Renal pelvis (tissue), 12 donors: ENCODE measurements at places on chromosomes 7 and 10. TPM values are rescaled to one million over a fixed set of nuclear protein-coding genes. Genes with fewer than 3 reads are reported as not detected.

- no peak for DNase-seq
Observed at GRCh38 chr7:80843018-80843677, 75.7 kb downstream of the SEMA3C start.

DNA sequence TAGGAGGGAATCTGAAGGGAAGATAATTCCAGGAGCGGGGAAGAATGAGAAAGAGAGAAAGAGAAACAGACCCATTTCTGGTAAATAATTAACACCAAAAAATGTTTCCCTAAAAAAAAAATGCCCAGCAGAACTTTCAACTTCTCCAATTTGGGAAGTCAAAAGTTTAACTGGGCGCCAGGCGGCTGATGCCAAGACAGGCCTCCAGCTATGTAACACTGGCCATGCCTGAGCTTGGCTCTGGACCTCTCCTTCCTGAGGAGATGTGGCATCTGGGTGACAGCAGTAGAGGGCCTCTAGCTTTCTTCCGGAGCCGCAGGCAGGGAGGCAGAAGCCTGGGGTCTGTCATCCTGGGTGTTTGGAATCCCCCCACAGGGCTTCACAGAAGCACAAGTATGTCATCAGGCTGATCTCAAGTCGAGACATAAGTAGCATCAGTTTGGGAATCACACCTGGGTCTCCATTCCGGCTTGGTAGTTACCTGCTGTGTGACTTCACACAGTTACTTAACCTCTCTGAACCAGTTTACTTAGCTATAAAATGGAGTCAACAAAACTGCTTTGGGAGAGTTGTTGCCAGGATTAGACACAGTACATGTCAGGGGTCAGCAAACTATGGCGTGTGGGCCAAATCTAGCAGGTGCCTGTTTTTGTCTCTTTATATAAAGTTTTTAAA lies 50.5 kb upstream of the TCF7L2 start:
- no peak for DNase-seq

DNA sequence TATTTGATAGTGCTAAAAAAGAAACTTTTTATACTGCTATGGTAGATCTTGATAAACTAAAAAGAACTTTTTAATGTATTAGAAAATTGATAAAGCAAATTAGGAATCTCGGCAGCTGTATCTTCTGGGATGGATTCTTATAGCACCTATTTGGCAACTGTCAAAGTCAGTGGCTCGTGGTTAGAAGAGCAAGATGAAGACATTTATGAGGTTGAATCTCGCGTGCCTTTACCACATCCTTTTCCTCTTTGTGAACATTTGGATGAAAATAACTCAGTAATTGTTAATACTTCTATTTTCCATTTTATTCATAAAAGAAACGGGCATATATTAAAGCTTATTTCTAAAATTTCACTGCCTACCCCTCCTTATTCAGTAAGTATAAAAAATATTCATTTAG lies 76.2 kb downstream of the CYP51A1 start:
- no peak for DNase-seq

ZNRF2 gene
- polyA plus RNA-seq, result 15.9 TPM

PPP1R3C gene
- polyA plus RNA-seq, result 36.3 TPM

GNGT1 gene
- polyA plus RNA-seq, result not detected

AP5Z1 gene
- 31.6 TPM for polyA plus RNA-seq

DNA sequence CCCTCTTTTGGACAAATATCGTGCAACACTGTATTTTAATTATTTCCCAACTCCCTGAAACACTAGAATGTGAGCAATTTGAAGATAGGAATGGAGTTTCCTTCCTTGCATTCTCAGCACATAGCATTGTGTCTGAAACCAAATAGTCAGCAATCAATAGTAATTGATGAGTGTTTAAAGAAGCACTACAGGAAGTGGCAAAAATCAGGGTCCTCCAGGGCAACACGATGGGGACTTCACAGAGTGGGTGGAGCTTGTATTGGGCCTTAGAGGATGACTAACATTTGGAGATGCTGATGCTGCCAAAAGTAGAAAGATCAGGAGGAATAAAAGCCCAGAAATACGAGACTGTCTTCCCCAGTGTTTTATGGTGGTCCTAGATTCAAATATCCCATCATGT lies 94.9 kb downstream of the NPSR1 start:
- no peak for DNase-seq

OLAH gene
- polyA plus RNA-seq, result 1.0 TPM

ATOH7 gene
- 2.6 TPM for polyA plus RNA-seq

GRCh38 chr7:5690931-5691473 lies 90.5 kb downstream of the RNF216 start:
- no peak for DNase-seq

GRCh38 chr10:67836972-67837371 lies 1.0 kb downstream of the DNAJC12 start:
- DNase-seq, result no peak

DNA sequence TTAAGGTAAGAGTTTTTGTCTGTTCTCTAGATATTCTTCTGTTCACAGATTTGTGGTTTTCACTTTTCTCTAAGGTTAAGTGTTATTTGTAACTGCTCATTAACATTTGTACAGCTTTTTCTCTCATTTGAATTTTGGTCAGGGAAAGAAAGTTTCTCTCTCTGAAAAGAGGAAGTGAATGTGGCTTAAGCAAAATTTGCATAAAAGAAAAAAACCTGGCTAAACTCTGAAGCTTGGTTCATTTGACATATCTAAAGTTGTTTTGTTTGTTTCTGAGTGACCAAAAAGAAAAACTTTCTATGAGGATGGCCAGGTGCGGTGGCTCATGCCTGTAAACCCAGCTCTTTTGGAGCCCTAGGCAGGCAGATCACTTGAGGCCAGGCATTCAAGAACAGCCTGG lies 22.0 kb upstream of the SLC26A4 start:
- no peak for DNase-seq

GRCh38 chr10:129525401-129525801 lies 58.4 kb downstream of the MGMT start:
- DNase-seq, result no peak

DNA sequence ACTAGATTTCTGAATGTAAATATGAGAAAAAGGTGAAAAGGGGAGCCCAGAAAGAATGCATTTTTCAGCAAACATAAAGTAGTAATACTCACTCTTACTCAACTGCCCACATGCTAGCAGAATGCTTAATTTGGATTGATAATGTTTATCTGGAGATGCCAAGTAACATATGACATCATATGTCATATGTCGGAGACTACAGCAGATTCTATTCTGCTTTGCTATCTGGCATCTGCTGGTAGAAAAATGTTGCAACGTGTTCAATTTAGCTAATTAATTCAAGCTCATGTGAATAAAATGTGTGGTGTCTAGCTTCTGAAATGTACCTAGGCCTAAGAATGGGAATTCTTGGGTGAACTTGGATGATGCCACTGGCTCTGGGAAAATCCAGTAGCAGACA lies 4.5 kb downstream of the BBIP1 start:
- DNase-seq, result no peak

TAS2R3 gene
- polyA plus RNA-seq, result 1.8 TPM

DNA sequence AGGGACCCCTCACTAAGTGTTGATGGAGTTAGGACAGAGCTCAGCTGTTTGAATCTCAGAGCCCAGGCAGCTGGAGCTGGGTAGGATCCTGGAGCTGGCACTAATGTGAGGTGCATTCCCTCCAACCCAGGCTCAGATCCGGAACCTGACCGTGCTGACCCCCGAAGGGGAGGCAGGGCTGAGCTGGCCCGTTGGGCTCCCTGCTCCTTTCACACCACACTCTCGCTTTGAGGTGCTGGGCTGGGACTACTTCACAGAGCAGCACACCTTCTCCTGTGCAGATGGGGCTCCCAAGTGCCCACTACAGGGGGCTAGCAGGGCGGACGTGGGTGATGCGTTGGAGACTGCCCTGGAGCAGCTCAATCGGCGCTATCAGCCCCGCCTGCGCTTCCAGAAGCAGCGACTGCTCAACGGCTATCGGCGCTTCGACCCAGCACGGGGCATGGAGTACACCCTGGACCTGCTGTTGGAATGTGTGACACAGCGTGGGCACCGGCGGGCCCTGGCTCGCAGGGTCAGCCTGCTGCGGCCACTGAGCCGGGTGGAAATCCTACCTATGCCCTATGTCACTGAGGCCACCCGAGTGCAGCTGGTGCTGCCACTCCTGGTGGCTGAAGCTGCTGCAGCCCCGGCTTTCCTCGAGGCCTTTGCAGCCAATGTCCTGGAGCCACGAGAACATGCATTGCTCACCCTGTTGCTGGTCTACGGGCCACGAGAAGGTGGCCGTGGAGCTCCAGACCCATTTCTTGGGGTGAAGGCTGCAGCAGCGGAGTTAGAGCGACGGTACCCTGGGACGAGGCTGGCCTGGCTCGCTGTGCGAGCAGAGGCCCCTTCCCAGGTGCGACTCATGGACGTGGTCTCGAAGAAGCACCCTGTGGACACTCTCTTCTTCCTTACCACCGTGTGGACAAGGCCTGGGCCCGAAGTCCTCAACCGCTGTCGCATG lies 5.2 kb downstream of the CHPF2 start:
- DNase-seq, result no peak

DNA sequence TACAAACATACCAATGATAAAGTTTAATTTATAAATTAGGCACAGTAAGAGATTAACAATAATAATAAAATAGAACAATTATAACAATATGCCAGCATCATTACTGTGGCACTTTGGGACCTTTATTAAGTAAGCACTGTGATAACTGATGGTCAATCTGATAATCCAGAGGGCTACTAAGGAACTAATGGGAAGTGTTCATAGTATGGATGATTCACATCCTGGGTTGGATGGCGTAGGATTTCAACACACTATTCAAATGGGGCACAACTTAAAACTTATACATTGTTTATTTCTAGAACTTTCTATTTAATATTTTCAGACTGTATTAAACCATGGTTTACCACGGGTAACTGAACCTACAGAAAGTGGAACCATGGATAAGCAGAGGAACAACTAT lies 90.8 kb downstream of the KIF20B start:
- DNase-seq, result no peak

- no peak for DNase-seq
Observed at GRCh38 chr10:15748126-15748525, 28.4 kb upstream of the ITGA8 start.

DNA sequence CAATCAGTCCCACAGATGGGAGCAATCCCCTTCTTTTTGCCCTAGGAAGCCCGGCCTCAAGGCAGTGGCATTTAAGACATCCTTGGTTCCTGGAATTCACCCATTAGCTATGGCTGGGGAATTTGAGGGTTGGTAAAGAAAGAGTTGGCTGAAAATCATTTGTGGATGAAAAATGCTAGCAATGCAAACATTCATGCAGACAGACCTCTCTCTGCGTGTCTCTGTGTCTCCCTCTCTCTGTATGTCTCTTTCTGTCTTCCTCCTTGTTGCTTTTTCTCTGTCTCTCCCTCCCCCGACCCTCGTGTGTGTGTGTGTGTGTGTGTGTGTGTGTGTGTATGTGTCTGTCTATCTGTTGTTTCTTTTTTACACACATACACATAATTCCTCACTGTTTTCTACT lies 19.4 kb downstream of the LDB3 start:
- no peak for DNase-seq

- no peak for DNase-seq
Observed at GRCh38 chr7:109835577-109835976, 1255.3 kb upstream of the LRRN3 start.

ZNF775 gene
- 9.7 TPM for polyA plus RNA-seq

- DNase-seq, result no peak
Observed at GRCh38 chr7:108071551-108071950, 58.6 kb downstream of the LAMB4 start.

GRCh38 chr7:155568842-155569494 lies 22.6 kb upstream of the CNPY1 start:
- DNase-seq, result no peak

DMBT1 gene
- 0.10 TPM for polyA plus RNA-seq

PDK4 gene
- 15.4 TPM for polyA plus RNA-seq

CLEC2L gene
- 0.85 TPM for polyA plus RNA-seq
